ENCODE measurements at places on chromosomes 4 and X. TPM values are rescaled to one million over a fixed set of nuclear protein-coding genes. Genes with fewer than 3 reads are reported as not detected.

The GAGE12H gene
- not detected for total RNA-seq

GRCh38 chrX:154719132-154719675 is 31.7 kb downstream of the GAB3 start:
- H3K36me3 ChIP-seq, result no peaks in the 10 kb centered on the region
- DNase-seq, result no peak
- no peaks in the 10 kb centered on the region for H3K4me1 ChIP-seq
- no peaks in the 10 kb centered on the region for H3K27me3 ChIP-seq
- no peak overlapping the region for H3K4me3 ChIP-seq

- peaks cover 6% of the 10 kb centered on the region for H3K36me3 ChIP-seq
- H3K27me3 ChIP-seq, result no peaks in the 10 kb centered on the region
- peaks cover 7% of the 10 kb centered on the region for H3K4me1 ChIP-seq
- no peak overlapping the region for H3K4me3 ChIP-seq
- H3K27ac ChIP-seq, result no peak overlapping the region
Observed at GRCh38 chr4:25350561-25350960, 26.5 kb upstream of the ANAPC4 start.

GRCh38 chr4:32662803-32663202 is 1942.6 kb downstream of the PCDH7 start:
- H3K4me1 ChIP-seq, result no peaks in the 10 kb centered on the region
- H3K4me3 ChIP-seq, result no peak overlapping the region
- DNase-seq, result no peak
- no peaks in the 10 kb centered on the region for H3K36me3 ChIP-seq
- no peaks in the 10 kb centered on the region for H3K27me3 ChIP-seq
- H3K27ac ChIP-seq, result no peak overlapping the region

The DCAF8L2 gene
- total RNA-seq, result not detected

The EXOC1L gene
- not detected for total RNA-seq

DNA sequence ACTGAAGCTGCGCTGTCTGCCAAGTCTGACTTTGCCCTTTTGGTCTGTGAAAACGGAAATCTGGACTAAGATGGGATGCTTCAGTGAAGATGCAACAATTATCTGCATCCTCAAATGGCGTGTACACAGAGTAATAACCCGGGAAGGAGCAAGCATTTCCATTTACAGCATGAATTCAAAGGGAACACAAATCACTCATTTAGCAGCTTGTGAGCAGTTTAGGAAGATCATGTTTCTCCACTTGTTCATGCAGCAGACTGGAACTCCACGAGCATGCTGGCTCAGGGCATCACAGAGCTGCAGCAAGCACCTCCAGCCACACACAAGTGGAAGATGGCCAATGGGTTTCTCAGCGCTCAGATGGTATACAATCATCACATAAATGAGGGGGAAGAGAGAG is 175.5 kb downstream of the NLGN4X start:
- no peak overlapping the region for H3K27ac ChIP-seq
- no peaks in the 10 kb centered on the region for H3K36me3 ChIP-seq
- H3K4me1 ChIP-seq, result no peaks in the 10 kb centered on the region
- H3K27me3 ChIP-seq, result no peaks in the 10 kb centered on the region

GRCh38 chrX:69149466-69150280 is 15.6 kb downstream of the PJA1 start:
- H3K36me3 ChIP-seq, result no peaks in the 10 kb centered on the region
- no peak overlapping the region for H3K4me3 ChIP-seq
- no peaks in the 10 kb centered on the region for H3K4me1 ChIP-seq
- no peaks in the 10 kb centered on the region for H3K27me3 ChIP-seq

- DNase-seq, result no peak
- H3K27me3 ChIP-seq, result peaks cover 10% of the 10 kb centered on the region
- H3K4me3 ChIP-seq, result no peak overlapping the region
- H3K4me1 ChIP-seq, result peaks cover 4% of the 10 kb centered on the region
Observed at GRCh38 chrX:22534643-22535042, 261.9 kb downstream of the CBLL2 start.

The CCDC158 gene
- total RNA-seq, result not detected

- H3K27ac ChIP-seq, result peak within 1 kb of the TSS; percentile 90
- H3K4me3 ChIP-seq, result peak within 1 kb of the TSS; percentile 81
- peak; percentile 87 for DNase-seq
- H3K4me1 ChIP-seq, result peaks cover 17% of the 10 kb centered on the region
- peaks cover under 1% of the 10 kb centered on the region for H3K36me3 ChIP-seq
- no peaks in the 10 kb centered on the region for H3K27me3 ChIP-seq
Observed at GRCh38 chrX:103607364-103608305, at the start of gene TCEAL3. Gene TCEAL3 (plus strand): TSS chrX:103607963. CDS start chrX:103609065, 1,102 bp downstream.

The FAM156B gene
- 24.6 TPM for total RNA-seq

DNA sequence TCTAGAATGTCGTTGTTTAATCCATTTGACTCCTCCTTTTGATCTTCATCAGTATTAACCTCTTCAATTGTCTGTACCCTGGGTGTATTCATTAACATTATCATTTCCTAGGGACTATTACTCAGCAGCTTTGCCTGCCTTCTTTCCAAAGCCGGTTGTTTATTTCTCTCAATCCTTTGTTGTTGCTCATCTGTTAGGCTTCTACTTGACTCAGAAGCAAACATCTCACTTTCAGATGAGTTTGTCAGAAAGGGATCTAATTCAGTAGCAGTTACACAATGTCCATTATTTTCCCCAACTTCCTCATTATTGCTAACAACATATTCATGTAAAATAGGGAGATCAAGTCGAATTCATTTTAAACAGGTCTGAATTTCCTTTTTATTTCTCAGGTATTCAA is 22.1 kb upstream of the HSD17B10 start:
- H3K4me3 ChIP-seq, result no peak overlapping the region
- DNase-seq, result no peak
- H3K27ac ChIP-seq, result no peak overlapping the region
- H3K27me3 ChIP-seq, result peaks cover 20% of the 10 kb centered on the region
- H3K36me3 ChIP-seq, result no peaks in the 10 kb centered on the region

- H3K27ac ChIP-seq, result no peak overlapping the region
- H3K4me1 ChIP-seq, result no peaks in the 10 kb centered on the region
- H3K36me3 ChIP-seq, result no peaks in the 10 kb centered on the region
- peaks cover 80% of the 10 kb centered on the region for H3K27me3 ChIP-seq
- DNase-seq, result no peak
Observed at GRCh38 chr4:20679951-20680350, 20.3 kb upstream of the PACRGL start.

DNA sequence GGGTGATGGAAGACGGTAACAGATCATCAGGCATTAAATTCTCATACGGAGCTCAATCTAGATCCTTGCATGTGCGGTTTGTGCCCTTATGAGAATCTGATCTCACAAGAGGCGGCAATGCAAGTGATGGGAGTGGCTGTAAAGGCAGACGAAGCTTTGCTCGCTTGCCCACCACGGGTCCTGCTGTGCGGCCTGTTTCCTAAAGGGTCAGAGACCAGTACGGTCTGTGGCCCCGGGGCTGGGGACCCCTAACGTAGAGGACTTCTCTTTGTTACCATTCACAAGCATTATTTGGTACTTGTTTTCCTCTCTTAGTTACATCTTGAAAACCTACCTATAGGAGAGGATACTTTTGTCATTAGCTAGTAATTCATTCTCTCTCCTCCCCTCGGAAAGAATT is 221.0 kb downstream of the ADAM29 start:
- no peak overlapping the region for H3K4me3 ChIP-seq
- H3K4me1 ChIP-seq, result no peaks in the 10 kb centered on the region
- peaks cover 6% of the 10 kb centered on the region for H3K36me3 ChIP-seq
- no peak for DNase-seq

GRCh38 chr4:98602270-98602669 is 56.1 kb downstream of the TSPAN5 start:
- H3K4me1 ChIP-seq, result peaks cover 32% of the 10 kb centered on the region
- DNase-seq, result no peak
- no peaks in the 10 kb centered on the region for H3K27me3 ChIP-seq
- no peak overlapping the region for H3K4me3 ChIP-seq
- H3K36me3 ChIP-seq, result peaks cover 25% of the 10 kb centered on the region

- H3K36me3 ChIP-seq, result no peaks in the 10 kb centered on the region
- H3K4me3 ChIP-seq, result no peak overlapping the region
- no peak overlapping the region for H3K27ac ChIP-seq
- DNase-seq, result no peak
- no peaks in the 10 kb centered on the region for H3K27me3 ChIP-seq
Observed at GRCh38 chrX:49316085-49316484, 5.8 kb upstream of the GAGE12J start.

GRCh38 chrX:22053481-22053880 is 21.4 kb downstream of the PHEX start:
- no peak for DNase-seq
- H3K27me3 ChIP-seq, result peaks cover 2% of the 10 kb centered on the region
- no peaks in the 10 kb centered on the region for H3K36me3 ChIP-seq
- no peak overlapping the region for H3K4me3 ChIP-seq
- no peaks in the 10 kb centered on the region for H3K4me1 ChIP-seq

DNA sequence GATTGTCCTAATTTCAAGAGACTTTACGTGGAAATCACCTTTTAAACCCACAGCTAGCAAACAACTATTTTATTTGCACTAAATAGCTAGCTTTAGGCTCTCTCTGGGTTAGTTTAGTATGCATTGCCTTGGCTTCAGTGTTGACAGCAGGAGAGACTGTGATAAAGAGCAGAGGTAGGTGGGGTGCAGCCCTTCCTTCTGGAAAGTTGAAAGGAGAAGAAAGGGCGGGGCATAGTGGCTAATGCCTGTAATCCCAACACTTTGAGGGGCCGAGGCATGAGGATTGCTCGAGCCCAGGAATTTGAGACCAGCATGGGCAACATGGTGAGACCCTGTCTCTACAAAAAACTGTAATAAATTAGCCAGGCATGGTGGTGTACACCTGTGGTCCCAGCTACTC is 29.0 kb upstream of the TMEM154 start:
- no peaks in the 10 kb centered on the region for H3K4me1 ChIP-seq
- no peaks in the 10 kb centered on the region for H3K36me3 ChIP-seq
- no peak for DNase-seq

The VCX3A gene
- 0.63 TPM for total RNA-seq

DNA sequence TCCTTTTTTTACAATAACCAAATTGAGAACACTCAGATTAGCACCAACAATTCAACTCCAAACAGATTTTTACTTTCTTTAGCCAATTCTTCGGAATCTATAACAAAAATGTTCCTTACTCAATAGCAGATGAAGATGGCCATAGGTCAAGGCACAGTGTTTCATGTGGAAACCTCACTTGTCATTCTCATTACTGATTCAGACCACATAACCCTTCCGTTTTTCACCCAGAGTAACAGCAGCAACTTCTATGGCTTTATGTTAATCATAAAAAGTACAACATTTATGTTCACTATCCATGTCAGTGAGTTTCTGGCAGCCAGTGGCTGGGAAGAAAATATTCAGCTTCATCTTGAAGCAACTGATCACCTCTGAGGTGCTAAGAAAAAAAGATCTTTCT is 358.3 kb upstream of the TECRL start:
- H3K4me1 ChIP-seq, result no peaks in the 10 kb centered on the region
- H3K36me3 ChIP-seq, result no peaks in the 10 kb centered on the region
- H3K27me3 ChIP-seq, result peaks cover 30% of the 10 kb centered on the region
- no peak overlapping the region for H3K27ac ChIP-seq

GRCh38 chr4:114444211-114444610 is 154.4 kb upstream of the UGT8 start:
- no peaks in the 10 kb centered on the region for H3K36me3 ChIP-seq

DNA sequence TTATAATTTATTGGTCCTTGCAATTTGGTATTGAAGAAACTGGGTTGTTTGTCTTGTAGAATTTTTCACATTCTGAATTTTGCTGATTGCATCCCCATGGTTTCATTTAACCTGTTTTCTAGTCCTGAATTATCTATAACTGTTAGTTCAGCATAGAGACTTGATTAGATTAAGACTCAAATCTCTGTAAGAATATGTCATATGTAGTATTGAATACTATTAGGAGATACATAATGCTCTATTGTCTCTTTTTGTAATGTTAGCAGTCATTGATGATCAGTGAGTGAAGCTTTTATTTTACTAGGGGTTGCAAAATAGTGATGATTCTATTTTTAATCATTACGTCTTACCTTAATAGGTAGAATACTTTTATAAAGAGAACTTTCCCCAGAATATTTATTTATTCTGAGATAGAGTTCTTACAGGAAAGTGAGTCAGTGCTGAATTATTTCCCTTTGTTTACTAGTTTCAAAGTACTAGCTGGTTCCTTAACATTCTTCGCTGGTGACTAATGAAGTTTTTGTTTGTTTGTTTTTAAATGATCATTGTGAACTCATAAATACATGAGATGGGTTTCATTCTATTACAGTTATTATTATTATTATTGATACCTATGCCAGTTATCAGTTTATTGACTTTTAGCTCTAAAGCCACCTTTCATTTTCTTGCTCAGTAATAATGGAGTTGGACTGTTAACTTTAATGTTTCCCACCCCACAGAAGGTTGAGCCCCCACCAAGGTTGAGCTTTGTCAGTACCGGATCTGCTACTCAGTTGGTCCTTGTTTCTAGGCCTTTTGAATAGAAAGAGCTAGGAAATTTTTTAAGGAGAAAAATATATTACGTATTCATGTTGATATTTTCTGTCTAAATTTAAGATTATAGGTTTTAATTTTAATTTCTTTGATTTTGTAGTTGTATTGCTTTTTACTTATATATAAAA is 102.3 kb downstream of the LARP1B start:
- H3K4me3 ChIP-seq, result no peak overlapping the region
- DNase-seq, result no peak
- peak overlapping the region; percentile 76 for H3K27ac ChIP-seq
- H3K4me1 ChIP-seq, result peaks cover 35% of the 10 kb centered on the region
- H3K36me3 ChIP-seq, result peaks cover 1% of the 10 kb centered on the region

The SSX4B gene
- total RNA-seq, result not detected

The SH2D1A gene
- total RNA-seq, result not detected

GRCh38 chrX:134894373-134894895 is 96.4 kb upstream of the SMIM10 start:
- H3K4me3 ChIP-seq, result no peak overlapping the region
- peaks cover 11% of the 10 kb centered on the region for H3K36me3 ChIP-seq
- H3K27me3 ChIP-seq, result no peaks in the 10 kb centered on the region
- peaks cover 9% of the 10 kb centered on the region for H3K4me1 ChIP-seq
- no peak overlapping the region for H3K27ac ChIP-seq

- H3K27ac ChIP-seq, result peak overlapping the region; percentile 55
- H3K36me3 ChIP-seq, result peaks cover 12% of the 10 kb centered on the region
- DNase-seq, result no peak
Observed at GRCh38 chr4:118281611-118282442, 71.0 kb downstream of the PRSS12 start.

GRCh38 chr4:8860096-8860891 is 11.3 kb downstream of the HMX1 start:
- H3K36me3 ChIP-seq, result no peaks in the 10 kb centered on the region
- DNase-seq, result no peak
- H3K27ac ChIP-seq, result no peak overlapping the region
- H3K4me3 ChIP-seq, result no peak overlapping the region

Data from osteocyte (in vitro differentiated cells).